Activated T-helper 1 cell treated with anti-CD3 and anti-CD28 coated beads, Interleukin-12 subunit alpha, Interleukin-12 subunit beta, Interleukin-2, Interleukin-4 antibody, amounts not matched to agents 30 ng/mL and 10 ng/mL and 1 ng/mL, durations not matched to agents 14 hours and 24 hours and 36 hours (primary cell): ENCODE measurements at places on chromosomes 5 and 9. TPM values are rescaled to one million over a fixed set of nuclear protein-coding genes. Genes with fewer than 3 reads are reported as not detected.

Gene PCDHB3
- total RNA-seq, result not detected in 2 replicates

Gene PTCD2
- 13.2 and 16.9 TPM in 2 replicates for total RNA-seq

DNA sequence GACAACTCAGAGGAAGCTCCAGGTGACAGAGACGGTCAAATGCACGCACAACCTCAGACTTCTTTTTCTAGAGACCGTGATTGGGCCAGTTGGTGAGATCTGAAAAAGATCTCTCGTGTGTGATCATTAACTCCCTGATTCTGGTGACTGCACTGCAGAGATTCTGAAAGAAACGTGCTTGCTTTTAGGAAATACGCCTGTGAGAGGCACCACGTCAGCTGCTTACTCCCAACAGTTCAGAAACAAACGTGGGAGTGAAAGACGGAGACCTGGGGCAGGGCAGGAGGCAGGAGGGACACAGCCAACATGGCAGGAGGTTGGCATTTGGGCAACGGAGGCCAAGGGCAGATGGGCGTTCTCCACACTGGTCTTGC, 15.9 kb downstream of the SLC12A7 start:
- no peak for DNase-seq

DNA sequence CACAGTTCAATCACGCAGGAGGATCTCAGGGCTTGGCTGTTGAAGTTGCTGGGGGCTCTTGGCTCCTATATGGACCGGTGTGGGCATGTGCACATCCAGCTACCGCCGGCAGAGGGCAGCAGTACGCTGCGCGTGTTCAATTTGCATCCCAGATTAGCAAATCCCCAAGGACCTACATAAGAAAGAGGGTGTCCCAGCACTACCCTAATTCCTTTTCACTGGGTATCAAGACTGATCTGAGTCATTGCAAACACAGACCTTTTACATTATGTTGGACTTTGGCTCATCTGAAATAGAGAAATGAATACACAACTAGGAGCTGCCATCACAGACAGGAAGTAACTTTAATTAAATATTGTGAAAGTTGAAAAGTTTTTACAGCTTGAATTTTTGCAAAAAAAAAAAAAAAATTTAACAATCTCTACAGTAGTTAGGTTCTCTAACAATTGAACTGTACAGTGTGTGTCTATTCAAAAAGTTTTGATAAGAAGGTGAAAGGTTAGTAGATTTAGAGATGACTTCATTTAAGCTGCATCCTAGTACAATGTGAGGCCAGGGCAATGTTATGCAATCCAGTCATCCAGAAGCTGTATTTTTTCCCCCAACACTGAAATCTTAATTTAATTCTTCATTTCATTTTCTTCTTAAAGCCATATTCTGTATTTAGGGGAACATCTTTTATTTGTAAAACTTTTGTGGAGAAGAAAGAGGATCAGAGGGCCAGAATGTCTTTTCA, 404.0 kb downstream of the EBF1 start:
- DNase-seq, result peak; percentile 46

DNA sequence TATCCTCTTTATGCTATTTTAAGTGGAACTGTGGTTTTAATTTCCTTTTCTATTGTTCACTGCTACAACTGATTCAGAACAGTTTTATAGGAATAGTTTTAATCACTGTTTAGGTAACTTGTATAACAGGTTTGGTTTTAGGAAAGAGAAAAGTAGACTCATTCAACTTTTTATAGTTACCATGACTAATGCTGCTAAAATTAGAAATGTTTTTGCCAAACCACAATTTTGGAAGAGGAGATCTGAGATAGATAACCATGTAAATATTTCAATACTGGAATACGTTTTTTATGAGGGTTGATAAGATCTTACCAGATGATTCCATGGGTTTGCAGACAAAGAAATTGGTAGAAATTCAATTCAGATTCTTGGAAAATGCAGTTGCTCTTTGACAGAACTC, 404.6 kb upstream of the ARRDC3 start:
- DNase-seq, result no peak

GRCh38 chr5:94461131-94461530, 157.3 kb downstream of the KIAA0825 start:
- no peak for DNase-seq

DNA sequence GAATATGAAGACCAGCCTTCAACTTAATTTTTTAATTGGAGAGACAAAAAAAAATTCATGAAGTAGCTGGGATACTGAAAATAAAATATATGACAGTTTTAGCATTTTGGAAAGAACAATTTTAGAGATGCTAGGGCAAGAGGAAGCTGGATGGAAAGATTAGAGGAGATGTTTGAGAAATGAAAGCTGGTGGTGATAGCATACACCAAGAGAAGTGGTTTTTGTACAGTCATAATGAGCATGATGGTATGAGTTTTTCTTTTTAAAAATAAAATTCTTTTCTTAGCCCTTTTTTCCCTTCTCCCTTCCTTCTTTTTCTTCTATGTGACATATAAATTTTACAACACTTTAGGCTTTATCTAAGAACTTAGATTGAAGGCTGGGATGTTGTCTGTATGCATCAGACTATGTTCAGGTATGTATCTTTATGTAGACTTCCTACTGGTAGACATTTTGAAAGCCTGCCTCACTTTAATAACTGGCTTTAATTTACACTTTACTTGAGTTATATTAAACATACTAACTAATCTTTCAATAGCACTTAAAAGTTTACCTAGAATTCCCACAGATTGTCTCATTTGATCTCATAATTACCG, 522.5 kb downstream of the TLE4 start:
- no peak for DNase-seq

- DNase-seq, result no peak
Observed at GRCh38 chr5:119410448-119411159, 41.7 kb upstream of the HSD17B4 start.

- no peak for DNase-seq
Observed at GRCh38 chr5:144030904-144031303, 139.6 kb downstream of the YIPF5 start.

- no peak for DNase-seq
Observed at GRCh38 chr5:16596581-16596940, 20.2 kb downstream of the RETREG1 start.
